Activated CD4-positive, alpha-beta T cell treated with anti-CD3 and anti-CD28 coated beads for 4 hours (primary cell): ENCODE measurements at places on chromosomes 16 and 17.

GRCh38 chr16:27084307-27085028, 17.7 kb downstream of the C16orf82 start:
- DNase-seq, result no peak

DNA sequence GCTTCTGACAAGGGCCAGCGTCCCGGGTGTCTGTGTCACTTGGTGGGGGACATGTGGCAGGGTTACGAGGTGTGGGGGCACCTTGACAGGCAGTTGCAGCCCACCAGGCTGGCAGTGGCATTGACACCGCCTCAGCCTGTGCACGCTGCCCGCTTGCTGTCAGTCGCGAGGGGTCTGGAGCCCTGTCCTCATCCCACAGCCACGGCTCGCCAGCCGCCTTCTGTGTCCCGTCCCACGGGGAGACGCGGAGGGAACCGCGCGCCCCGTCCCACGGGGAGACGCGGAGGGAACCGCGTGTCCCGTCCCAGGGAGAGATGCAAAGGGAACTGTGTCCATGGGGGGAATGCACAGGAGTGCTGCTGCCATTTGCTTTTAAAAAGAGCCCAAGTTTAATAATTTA, 3.5 kb downstream of the PABPN1L start:
- no peak for DNase-seq

- DNase-seq, result no peak
Measured at GRCh38 chr17:51169340-51169739, 3.1 kb downstream of the NME2 start.

- DNase-seq, result no peak
Measured at GRCh38 chr17:50514388-50514787, 6.1 kb downstream of the MYCBPAP start.

DNA sequence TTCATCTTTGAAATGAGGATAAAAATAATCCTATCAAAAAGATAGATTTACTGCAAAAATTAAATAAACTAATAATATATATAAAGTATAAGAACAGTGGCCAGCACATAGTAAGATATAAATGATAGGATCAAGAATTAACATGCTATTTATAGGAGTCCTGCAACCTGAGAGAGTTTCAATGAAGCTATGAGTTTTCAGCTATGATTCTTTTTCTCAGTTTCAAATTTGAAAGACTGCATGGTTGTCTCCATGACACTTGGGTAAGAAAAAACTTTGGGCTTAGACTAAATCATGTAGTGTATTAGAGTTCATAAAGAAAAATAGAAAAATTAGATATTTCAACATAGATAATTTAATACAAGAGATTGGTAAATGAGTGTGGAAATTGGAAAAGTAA, 817.8 kb upstream of the KIF2B start:
- no peak for DNase-seq

- no peak for DNase-seq
Measured at GRCh38 chr17:28999206-28999605, 6.6 kb downstream of the SEZ6 start.

DNA sequence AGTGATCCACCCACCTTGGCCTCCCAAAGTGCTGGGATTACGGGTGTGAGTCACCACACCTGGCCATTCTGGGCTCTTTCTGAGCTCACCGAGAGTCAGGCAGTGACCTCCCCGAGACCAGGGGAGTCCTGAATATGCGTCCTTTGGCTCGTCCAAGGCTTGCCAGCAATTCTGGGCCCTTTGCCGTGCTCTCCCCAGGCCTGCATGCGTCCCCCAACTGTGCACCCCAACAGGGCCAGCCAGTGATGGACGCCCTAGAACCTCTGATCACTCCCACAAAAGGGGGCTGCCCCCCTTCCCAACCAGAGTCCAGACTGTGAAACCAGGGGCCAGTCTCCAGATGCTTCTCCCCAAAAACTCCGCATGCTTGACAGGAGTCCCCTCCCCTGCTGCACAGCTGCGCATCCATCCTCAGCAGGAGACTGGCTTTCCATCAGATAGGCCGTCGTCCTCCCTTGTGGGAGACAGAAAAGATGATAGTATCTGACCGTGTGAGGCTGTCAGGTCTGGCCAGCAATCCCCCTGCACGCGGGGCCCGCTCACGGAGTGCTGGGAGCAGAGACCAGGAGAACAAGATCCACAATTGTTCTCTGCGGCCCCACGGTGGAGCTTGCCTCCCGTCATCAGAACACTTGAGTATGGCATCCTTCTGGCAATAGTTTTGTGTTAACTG, 15.5 kb downstream of the HS3ST6 start:
- DNase-seq, result no peak

DNA sequence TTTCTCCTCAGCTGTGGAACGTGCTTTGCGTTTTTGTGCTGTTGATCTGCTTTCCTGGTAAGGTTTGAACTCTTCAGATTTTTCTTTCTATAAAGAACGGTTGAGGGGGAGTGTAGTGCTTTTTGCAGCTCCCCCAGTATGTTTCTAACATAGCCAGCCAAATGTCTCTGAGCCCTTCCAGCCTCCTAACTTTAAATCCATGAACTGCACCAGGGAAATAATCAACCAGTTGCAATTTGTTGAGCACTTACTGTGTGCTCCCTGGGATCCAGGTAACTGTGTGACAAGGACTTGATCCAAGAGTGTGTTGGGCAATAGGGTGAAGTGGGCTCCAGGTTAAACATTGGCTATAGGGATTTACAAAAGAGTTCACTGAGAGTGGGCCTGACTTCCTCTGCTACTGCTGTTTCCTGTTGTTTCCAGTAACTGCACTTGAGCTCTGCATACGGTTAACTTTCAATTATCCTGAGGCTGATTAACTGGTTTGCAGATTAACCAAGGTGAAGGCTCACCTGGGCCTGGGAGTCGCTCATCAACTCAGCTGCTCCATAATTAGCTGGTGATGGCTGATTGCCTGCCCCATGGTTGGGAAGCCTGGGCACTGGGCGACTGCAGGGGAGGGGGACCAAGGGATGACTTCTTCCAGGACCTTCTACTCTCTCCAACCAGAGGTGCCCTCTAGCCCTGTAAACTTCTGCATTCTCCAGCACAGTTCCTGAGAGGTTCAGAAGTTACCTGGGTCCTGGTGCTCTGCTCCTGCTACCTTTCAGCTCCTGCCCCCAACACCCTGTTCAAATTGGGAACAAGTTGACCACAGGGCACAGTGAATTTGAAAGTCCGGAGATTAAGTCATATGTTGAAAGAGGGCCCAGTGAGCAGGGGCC, 19.5 kb downstream of the HLF start:
- no peak for DNase-seq

- no peak for DNase-seq
Measured at GRCh38 chr16:79750311-79750710, 149.8 kb upstream of the MAF start.

DNA sequence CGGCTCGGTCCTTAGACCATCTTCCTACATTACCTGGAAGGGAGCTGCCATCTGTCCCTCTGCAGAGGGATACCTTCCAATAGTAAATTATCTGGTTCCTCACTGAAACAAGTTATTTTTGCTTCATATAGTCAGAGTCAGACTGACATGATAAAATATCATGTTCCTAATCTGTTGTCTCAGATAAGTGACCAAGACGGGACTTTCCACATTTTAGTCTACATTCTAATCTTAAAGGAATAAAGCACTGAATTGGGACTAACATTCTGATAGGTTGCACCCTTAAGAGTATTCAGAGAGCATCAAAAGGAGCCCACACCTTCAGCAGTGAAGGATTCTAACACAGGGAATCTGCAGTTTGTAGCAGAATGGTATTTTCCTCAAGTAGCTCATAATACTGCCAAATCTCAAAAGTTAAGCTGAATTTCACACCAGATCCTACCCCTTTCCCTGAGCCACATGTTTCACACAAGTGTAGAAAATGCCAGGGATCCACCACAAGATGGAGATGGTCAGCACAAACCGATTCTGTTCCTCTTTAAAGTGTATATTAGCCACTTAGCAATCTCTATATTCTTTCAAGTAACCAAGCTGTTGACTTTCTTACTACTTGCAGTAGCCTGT, 13.4 kb downstream of the GINS2 start:
- no peak for DNase-seq

DNA sequence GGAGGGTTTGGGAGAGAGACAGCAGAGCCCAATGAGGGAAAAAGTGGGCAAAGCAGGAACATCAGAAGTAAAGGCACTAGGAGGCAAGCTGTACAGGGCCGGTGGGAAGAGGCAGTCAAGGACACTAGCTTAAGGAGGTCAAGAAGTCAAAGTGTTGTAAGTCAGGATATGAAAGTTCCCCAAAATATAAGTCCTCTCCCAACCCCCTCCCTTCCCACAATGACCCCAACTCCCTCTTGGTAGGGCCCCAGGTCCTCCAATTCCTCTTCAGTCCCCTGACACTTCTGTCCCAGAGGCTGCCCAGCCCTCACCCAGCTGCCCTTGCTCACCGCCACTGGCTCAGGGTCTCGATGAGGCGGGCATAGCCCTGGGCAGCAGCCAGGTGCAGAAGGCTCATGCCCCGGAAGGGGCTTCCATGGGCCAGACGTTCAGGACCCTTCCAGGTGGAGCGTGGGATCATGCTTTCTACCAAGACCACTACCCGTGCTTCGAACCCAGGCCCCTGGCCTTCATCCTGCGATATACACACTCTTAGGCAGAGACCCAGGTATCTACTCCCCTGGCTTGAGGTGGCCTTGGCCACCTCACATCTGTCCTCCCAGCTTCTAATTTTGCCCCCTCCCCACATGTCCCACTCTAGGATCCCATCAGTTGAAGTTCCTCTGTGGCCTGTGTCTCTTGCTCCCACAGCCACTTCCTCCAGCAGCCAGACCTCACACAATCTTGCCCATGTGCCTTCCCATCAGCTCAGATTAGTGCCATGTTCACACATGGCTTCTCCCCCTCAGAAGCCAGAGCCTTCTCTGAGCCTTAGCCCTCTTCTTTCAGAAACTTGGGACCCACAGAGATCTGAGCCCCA, 5.9 kb upstream of the SPAG7 start:
- DNase-seq, result no peak

DNA sequence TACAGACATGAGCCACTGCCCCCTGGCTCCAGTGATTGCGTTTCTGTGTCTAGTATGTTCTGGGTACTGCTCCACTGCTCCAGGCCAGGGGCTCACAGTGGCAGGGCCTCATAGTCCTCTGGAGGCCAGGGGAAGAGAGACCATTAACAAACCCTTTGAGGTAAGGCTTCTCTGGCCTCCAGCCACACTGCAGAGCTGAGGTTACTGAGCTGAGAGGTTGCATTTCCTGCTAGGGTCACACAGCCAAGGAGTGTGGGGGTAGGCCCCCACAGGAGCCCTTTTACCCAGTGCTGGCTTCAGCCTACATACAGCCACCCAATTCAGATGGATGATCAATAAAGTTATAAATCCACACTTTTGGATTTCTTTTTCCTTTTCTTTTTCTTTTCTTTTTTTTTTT, 50.4 kb upstream of the DLX4 start:
- DNase-seq, result no peak

GRCh38 chr17:78130090-78130436, 508 bp upstream of the TMC8 start:
- DNase-seq, result no peak

DNA sequence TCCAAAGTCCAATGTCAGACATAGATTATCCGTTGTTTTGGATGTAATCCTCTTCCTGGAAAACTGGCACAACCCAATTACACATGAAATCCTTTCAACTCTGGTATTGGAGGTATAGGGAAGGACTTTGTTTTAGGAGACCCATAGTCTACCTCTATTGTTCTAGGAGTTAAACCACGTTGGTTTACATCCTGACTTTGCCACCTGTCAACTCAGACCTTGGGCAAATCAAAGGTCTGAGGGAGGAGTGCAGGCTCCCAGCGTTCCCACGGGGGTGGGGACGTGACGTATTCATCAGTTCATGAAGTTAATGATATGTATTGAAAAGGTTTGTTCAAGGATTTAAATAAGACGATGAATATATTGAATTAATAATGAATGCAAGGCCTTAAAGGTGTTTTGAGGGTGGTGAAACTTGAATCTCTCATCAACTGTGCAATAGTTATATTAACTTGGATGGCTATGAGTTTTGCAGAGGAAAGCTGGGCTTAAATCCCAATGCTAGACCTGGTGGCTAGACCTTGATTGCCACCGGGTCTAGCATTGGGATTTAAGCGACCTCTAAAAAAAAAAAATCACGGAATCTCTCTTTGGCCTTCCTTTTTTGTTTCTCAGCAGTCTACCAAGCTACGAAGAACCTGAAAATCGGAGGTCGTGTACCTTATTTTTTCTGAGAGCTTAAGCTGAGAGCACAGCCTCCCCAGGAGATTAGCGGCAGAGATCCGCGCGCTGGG, 744 bp upstream of the NF1 start:
- no peak for DNase-seq

- no peak for DNase-seq
Measured at GRCh38 chr16:72927199-72928089, 120.5 kb downstream of the ZFHX3 start.

GRCh38 chr17:78369791-78370381, 8.6 kb upstream of the PGS1 start:
- DNase-seq, result no peak

DNA sequence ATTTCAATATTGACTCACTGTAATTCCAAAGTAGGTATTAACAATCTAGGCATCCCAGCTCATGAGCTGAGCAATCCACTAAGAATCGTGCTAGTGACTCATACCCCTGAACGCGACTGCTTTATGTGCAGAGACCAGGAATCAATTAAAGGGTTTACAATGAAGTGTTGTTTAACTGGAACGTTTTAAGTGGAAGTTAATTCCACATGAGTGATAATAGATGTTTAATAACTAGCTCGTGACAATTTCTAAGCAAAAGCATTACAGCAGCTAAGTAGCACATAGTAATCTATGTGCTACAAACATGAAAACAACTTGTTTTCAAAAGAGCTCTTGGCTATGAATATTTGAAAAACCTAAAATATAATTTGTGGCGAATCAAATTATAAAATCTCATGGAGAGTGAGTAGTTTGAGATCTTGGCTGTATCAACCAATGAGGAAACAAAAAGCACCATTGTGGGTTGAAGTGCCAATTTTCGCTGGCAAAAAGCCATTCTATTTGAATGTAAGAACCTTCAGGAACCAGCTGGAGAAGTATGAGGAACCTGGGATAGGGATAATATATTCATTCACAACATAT, 9.4 kb downstream of the GJC1 start:
- DNase-seq, result no peak

DNA sequence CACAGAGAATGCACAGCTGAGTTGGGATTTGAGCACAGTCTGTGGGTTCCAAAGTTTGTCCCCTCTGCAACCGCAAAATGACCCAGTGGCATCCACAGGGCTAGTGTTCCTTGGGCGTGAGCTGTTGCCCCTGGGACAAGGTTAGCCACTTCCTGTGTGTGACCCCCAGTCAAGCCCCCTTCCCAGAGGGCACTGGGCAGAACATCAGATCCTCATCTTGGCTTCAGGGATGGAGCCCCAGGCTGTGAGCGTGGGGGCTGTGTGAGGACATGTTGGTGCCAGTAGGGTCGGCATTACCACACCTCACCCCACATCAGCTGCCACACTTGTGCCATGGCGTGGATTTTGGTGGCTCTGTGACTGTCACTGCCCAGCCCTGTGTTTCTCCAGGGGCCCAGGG, 55.3 kb downstream of the USP22 start:
- no peak for DNase-seq
